BJ (cell line): ENCODE measurements at places on chromosomes 6 and 20.
A peak's percentile ranks its signal among the peaks of the same experiment; 100 is the strongest.

- no peak for DNase-seq
Measured at GRCh38 chr6:82616386-82617028, 252.9 kb downstream of the TPBG start.

DNA sequence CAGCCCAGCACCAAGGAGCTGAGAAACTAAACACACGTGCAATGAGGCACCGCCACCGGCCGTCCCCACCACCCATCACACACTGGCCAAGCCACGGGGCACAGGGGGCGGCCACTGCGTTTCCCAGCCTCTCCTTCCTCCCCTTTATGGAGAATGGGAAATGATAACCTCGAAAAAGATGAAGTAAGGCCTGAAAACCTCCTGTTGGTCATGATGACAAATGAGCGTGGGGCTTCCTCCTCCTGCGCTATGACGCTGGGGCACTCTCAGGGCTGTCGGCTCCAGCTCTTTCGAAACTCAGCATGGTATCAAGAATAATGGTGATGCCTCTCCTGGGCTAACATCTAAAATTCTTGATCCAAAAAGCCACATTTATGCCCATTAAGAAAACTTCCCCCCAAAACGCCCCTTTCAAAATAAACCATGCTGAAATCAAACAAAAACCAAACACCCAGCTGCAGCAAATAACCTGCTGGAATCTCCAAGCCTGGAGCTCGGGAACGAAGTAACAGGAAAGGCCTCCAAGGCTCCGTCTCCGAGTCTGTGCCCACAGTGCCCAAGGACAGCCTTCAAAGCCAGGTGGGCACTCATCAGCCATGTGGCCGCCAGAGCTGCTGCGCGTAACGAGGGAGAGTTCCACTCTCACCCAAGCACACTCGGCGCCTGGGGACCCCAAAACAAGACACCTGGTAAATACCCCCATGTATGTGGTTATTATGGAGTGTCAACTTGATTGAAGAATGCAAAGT, 50.0 kb downstream of the TAF4 start:
- no peak for DNase-seq

DNA sequence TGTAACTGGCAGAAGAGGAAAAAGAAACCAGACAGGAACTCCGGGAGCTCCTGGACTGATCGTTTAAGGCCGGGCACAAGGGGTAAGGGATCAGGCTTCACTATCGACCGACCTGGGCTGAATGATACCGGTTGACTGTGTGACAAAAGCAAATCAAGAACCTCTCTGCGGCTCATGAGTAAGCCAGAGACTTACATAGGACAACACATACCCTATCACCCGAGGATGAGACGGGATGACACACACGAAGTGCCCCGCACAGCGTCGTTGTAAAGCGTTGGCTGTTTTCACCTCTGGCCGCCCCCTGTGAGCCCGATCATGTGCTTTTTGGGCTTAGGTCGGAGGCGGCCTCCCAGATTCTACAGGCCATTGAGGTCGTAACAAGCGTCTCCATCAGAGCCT, 695 bp upstream of the TGIF2 start:
- no peak for DNase-seq

GRCh38 chr20:8946036-8946940, 122.6 kb upstream of the PLCB4 start:
- no peak for DNase-seq

DNA sequence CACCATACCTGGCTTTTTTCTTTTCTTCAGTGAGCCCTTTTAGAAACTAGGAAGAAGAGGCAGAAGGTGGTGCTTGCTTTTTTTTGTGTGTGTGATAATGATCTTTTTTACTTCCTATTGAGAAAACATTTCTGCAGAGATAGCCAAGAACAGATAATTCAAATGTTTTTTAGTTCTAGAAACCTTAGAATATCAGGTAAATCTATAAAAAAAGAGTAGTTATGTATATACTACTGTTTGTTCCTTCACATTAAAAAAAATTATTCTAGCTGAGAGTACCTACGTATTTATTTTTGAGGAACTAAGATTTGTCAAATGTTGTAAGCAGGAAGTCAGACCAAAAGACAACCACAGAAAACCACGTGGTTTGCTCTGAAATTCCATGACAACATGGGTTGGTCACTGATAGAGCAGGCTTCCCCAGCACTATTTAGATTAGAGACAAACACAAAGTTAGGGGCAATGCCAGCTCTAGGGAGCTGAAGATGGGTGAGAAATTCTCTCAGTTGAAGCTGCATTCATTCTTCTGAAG, 12.8 kb downstream of the STK4 start:
- DNase-seq = no peak

DNA sequence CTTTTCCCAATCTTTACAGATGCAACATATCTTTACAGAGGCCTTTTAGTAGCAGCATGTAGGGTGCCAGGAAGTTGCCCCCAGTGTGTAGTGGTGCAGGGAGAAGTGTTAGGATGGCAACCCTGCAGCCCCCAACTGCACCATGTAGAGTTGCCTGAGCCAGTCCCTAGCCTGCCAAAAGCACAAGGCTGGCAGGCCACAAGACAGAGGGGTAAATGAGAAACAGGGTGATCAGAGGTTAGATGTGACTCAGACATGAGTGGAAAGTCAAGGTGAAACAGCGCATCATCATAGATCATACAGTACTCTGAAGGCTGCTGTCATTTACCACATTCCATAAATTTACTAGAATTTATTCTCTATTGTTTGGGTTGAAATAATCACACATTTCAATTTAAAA, 467.5 kb downstream of the PRKN start:
- no peak for DNase-seq

DNA sequence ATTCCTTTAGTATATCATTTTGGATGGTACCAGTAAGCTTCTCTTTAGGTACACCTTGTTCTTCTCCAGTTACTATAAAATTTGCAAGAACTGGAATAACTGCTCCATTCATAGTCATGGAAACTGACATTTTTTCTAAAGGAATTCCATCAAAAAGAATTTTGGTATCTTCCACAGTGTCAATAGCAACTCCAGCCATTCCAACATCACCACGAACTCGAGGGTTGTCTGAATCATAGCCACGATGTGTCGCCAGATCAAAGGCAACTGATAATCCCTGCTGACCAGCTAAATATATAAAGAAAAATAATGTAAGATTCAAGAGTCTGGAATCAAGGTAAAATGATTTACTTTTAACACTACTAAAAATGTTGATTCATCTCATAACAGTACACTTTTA, 5.3 kb downstream of the MMUT start:
- no peak for DNase-seq

GRCh38 chr6:144344646-144345045, 59.5 kb downstream of the UTRN start:
- no peak for DNase-seq

DNA sequence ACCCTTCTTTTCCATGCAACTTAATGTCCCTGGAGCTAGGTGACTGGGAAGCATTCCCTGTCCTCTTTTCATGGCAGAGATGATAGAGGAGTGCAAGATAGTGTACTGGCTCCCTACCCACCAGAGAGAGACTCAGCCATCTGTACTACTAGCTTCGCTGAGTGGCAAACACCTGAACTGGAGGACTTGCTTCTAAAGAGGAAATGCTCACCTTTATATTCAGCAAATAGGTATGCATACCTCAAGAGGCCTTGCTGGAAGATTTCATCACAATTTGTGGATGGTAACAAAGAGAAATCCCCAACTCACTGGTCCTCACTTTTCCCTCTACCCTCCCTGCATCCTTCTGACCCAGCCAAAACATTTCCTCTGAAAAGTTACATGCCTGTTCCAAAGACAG, 124.1 kb downstream of the FOXA2 start:
- DNase-seq = no peak

GRCh38 chr20:31330893-31331292, 22.5 kb upstream of the DEFB116 start:
- no peak for DNase-seq

DNA sequence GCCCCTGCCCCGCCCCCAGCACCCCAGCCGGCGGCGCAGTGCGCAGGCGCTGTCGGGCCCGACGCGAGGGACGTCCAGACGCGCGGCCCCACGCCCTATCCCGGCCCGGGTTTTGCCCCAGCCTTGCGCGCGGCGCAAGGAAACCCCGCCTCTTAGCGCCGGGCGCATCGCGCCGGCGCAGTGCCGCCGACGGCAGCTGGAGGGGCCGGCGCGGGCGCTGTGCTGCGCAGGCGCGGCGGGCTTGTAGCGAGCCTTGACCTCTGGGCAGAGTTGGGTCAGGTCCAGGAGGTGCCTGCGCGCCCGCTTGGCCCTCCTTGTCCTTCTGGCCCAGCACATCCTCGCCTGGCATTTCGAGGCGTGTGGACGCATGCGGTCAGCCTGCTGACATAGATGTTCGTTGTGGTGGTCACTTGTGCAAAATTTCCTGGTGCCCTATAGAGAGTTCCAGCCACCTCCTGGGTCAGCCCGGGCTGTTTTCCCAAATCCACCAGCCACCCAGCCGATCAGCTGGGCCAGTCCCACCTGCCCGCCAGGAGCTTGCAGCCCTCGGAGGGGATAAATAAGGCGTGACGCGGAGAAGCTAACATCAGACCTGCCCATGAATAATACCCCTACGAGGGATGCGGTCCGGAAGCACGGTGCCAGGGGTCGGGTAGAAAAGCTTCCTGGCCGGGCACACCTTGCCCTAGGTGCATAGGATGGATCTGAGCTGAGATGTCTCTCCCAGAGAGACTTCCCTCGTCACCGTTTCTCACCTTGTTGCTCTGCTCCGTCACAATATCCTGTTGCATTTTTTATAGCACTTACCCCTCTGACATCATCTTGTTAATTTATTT, 428 bp upstream of the PRELID3B start:
- DNase-seq = no peak

DNA sequence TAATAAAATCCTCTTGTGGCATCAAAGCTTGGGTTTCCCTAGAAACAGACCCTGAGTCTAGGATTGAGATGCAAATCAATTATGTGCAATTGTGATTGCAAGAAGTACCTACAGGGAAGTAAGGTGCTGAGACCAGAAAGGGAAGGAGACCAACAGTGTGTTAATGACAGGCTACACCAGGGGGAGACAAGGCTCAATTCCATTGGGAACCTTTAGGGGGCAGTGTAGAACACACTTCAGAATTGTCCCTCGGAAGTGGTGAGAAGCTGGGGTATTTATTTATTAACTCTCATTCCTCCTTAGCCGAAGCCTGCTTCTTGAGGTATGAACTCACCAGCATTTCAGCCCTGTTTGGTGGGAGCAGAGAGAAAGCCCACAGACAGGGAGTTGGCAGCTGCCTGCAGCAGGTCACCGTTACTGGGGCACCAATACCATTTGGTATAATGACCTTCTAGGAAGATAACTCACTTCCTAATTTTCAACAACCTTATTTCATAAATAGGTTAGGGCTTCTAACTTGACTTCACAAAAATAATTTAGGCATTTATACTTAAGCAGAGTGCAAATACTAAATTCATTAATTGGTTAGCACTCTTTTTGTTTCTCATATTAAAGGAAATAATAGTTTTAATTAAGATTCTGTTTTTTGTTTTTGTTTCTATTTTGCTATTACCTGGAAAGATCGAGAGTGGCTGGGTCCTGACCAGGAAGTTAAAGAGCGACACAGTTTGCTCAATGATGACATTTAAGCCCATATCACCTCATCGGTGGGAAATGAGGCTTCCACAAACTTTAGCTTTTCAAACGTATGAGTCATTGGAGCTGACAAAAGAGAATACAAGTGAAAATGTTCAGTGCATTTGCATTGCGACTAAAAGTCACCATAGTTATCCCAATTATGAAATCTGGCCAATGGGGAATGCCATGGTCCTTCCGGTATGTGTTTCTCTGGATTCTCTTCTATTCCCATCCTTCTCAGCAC, 94.8 kb downstream of the BTBD3 start:
- no peak for DNase-seq

DNA sequence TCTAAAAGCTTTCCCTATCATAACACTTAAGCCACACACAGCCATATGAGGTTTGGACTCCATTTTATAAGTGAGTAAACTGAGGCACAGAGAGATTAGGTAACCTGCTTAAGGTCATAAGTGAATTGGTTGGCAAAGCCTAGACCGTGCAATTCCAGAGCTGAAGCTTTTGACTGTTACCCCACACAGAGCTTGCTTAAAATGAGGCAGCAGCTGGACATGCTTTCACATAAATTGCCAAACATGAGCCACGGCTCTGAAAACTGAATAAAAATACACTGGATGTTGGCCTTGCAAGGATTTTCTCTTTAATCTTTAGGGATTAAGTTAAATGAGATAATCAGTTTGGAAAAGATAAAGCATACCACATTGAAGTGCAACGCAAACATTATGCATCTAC, 2.5 kb downstream of the RIPOR2 start:
- no peak for DNase-seq

- peak; percentile 8 for DNase-seq
Measured at GRCh38 chr6:149499066-149499465, 14.3 kb upstream of the ZC3H12D start.

GRCh38 chr6:130107710-130108109, 89.3 kb downstream of the L3MBTL3 start:
- DNase-seq = no peak
